ENCODE measurements at places on chromosomes 7 and 10.

DNA sequence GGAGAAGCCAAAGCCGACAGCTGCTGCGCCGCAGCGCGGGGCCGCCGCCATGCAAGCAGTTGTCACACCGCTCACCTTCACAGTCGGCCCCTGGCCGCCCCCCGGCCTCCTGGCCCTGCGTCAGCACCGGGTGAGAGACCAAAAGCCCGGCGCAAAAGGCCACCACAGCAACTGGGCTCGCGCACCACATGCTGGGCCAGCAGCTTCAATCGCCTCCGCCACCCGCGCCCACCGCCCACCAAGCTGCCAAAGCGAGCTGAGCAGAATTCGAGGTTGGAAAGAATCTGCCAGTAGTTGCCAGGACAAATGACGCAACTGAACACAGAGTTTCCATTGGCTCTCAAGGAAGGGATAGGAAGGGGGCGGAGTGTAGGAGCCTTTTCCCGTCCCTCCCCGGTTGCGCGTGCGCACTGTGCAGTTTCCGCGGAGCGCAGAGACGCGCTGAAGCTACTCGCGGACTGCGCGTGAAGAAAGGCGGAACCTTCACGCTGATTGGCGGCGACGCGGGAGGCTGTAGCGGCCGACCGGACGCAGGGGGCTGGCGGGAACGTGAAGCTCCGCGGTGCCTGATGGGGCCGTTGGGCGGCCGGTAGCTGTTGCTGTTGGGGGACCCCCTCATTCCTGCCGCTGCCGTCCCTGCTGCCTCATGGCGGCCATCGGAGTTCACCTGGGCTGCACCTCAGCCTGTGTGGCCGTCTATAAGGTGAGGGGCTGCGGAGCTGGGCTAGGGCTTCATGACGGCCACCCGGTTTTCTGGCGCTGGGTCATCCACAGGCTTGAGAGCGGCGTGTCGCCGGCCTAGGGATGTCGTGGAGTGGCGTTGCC lies at the start of the genes CDNF, HSPA14 and MSANTD7:
TSS of gene CDNF (minus strand) at position 281 of the 825 bp plus-strand sequence. CDS start at position 190, 91 bp downstream.
TSS of gene HSPA14 (plus strand) at position 550 of the 825 bp plus-strand sequence. CDS start at position 647, 97 bp downstream.
TSS of gene MSANTD7 (plus strand) at position 550 of the 825 bp plus-strand sequence. CDS start 3,979 bp downstream, outside the sequence.
- DNase-seq: peak; percentile 99

DNA sequence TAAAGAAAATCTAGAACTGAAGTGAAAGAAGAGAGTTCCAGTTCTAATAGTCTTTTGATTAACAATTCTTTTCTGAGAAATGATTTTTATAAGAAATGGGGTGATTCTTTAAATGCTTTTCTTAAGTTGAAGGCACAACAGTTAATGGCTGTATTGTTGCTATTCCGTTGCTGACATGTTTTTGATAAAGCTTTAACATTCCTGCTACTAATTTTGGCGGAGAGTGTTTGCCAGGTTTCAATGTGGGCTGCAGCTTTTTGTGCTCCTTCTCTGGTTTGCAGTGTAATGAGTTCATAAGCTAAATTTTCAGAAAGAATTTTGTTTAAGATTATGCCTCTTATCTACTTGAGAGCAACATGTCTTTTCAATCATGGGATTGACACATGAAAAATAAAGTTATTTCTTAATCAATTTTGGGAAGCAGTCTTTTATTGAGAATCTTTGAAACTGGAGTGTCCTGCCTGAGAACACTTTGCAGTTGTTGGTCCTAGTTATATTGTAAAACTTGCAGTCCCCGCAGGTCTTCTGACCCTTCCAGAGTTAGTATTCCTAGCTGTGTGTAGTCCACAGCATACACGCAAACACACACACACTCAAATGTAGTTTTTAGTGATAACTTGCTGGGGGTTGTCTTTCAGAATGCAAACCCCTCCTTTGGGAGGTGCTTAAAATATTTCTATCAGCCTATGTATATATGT lies 56.7 kb downstream of the COL17A1 start:
- DNase-seq: no peak

- no peak for DNase-seq
These were observed 40.5 kb downstream of the CAPZA2 start for GRCh38 chr7:116902867-116903266.

- DNase-seq: no peak
These were observed 408.8 kb upstream of the SEMA3C start for GRCh38 chr7:81327468-81328266.

DNA sequence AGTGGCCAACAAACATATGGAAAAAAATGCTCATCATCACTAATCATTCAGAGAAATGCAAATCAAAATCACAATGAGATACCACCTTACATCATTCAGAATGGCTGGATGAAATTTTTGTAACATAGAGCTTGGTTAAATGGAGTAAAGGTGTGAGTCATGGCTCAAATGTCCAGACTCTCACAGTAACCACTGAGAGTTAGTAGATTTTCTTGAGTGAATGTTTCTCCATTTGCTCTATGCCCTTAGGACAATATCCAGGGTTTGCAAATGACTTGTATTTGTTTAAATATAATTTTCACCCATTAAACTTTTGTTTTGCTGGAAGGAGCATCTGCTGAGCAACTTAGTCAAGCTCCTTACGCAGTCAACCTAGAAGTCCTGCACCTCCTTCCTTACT lies 967.2 kb downstream of the XPNPEP1 start:
- DNase-seq: no peak
